ENCODE measurements at places on chromosomes 3 and 15.

DNA sequence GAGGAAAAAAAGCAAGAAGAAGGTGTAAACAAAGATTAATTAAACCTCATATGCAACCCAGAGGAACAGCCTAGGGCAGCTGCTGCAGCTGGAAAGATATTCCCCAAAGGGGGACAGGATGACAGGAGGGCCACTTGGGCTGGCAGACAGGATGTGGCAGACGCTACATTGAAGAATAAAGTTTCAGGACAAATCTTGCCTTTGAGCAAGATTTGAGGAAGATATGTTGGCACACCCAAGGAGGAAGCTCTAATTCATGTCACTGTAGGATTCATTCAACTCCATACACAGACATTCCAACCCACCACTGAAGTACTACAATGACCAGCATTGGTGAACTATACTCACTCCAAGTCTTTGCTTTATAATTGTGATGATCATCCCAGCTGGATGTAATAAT lies 504.0 kb downstream of the SHQ1 start:
- DNase-seq, result no peak

DNA sequence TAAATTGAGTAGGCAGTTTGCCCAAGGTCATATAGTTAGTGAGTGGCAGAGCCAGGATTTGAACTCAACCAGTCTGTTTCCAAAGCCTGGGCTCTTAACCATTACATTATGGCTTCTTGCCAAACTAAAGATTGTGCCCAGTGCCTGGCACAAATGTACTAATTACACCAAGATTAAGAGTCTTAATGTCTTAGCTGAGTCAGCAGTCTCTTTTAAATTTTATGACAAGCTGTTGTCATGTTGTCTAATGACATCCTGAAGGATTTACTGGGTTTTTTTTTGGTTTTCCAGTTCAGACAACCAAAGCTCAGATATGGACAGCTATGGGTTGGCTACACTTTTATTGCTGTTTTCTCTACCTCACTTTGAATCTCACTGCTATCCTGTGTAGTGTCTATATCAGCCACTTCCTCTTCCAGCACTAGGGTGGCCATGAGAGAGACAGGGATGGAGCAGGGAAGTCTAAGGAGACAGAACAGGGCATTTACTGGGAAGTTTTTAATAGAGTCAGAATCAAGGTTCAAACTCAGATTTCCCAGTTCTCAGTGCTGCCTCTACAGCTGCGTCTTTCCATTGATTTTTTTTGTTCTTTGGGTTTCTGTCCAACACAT lies 10.5 kb downstream of the FBXL2 start:
- peak; percentile 30 for DNase-seq

- peak; percentile 60 for DNase-seq
Observed at GRCh38 chr3:183427876-183428446, 458 bp downstream of the MCF2L2 start.

GRCh38 chr3:146128939-146129338 lies 32.0 kb downstream of the PLOD2 start:
- no peak for DNase-seq

DNA sequence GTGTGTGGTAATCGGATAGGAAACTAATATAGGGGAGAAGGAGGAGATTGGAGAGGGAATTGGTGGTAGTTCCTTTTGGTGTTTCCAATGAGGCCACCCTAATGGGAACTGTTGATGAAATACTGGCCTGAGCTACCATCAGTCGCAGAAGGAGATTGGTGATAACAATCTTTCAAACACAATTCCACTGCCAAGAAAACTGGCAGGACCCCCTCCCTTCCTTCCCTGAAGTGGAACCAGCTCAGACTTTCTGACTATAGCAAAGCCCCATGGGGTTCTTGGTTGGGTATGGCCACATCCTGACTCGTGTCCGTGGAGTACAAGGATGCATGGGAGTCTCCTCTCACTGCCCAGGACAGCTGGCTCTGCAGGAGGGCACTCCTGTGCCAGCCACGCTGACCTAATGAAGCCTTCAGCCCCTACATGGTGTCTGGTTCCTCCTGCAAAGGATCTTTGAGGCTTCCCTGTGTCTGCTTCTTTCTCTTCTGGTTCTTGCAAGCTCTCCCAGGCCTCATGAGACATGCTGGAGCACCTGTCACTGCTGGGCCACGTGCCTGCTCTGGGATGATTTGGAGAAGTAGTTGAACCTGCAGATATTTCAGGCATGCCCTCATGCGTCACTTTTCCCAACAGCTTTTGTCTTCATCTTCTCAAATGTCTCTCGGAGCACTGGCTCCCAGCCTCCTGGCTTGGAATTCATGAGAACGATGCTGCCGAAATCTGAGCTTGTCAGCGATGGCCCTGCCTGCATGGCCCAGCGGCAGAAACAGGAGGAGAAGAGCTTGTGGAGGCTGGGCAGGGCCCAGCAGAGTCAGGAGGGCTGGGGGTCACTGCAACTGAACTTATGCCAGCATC lies 90.0 kb upstream of the ADPGK start:
- DNase-seq, result no peak

GRCh38 chr15:67547064-67547463 lies 4.6 kb downstream of the MAP2K5 start:
- no peak for DNase-seq

GRCh38 chr3:127105587-127105986 lies 87.3 kb upstream of the PRR23E start:
- DNase-seq, result no peak

- DNase-seq, result peak; percentile 82
Observed at GRCh38 chr3:48507256-48508061, 3.5 kb upstream of the SHISA5 start.

DNA sequence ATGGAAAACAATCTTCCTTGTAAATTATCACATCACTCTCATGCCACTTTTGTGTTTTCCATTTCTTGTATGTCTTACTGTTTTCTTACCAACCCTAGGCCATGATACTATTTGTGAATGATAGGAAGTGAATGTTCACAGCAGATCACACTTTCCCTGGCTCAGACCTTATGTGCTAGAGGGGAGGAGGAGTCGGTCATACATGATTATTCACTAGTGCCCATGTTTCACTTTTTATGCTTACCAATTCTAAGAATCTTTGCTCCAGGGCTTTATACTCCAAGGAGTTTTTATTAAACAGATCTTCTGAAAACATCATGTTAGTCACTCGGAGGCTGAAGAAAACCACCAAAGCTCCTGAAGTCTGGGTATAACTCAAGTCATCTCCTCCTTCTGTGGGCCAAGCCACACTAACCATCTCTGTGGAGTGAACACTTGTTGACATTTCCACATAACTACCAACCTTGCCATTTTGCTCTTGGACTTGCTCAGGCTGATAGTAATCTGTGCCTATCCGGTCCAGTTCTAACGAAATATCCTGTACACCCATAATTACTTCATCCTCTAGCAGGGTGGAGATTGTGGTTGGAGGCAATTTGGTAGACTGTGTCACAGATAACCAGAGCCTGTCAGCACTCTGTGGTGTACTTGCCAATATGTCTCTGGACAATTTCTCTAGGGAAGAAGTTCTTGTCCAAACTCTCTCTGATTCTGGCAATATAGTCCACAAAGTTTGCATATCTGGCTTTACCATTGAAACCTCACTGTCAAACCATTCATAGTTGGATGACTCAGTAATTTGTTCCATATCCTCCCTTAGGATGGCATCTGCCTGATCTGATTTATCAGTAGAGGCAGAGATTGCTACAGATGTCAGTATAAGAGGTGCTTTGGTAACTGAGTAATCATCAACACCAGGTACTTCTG lies 76.8 kb downstream of the IMPG2 start:
- DNase-seq, result no peak

DNA sequence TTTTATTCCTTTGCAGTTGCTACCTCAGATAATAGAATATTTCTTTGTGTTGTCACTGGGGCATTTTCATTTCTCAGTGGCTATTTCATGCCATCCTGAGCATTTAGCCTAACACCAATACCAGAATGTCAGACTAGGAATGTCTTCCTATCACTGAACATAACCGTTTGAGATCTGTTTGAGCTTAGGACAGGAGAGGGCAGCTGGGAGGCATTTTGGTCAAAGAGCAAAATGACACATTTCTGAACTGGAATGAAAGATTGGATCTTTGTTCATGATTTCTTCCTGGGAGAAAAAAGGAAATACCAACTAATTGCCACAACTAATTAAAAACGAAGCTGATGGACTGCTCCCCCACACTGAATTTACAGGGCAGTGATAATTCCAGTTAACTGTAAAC lies 921.3 kb upstream of the NR2F2 start:
- DNase-seq, result no peak

DNA sequence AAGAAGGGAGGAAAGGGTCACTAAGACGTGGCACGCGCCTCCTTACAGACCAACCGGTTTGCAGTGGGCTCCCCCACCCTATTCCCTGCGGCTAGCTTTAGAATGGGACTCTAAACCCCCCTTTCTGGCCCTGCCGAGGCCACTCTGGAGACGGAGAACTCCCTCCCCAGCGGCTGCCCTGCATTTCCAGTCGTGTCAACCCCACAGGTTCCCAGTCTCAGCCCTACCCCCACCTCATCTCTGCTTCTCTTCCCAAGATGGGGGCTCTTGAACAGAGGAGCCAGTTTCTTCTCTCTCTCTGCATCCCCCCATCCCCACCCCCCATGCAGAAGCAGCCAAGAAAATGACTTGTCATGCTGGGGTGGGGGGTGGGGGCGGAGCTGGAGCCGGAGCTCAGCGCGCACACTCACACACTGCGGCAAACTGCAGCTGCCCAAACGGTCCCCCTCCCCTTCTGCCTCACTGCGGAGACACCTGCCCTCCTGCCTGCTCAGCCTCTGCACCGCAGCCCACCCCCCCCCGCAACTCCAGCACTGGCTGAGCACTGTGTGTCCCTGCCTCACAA lies 871 bp downstream of the MAP1A start:
- no peak for DNase-seq

DNA sequence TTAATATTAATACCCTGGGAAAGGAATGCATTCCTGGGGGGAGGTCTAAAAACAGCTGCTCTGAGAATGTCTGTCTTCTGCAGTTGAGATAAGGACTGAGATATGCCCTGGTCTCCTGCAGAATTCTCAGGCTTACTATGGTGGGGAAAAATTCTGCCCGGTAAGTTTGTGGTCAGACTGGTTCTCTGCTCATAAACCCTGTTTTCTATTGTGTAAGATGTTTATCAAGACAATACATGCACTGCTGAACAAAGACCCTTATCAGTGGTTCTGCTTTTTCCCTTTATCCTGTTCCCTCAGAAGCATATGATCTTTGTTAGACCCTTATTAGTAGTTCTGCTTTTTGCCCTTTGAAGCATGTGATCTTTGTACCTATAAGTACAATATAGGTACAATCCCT lies 494.6 kb downstream of the CNTN6 start:
- no peak for DNase-seq

DNA sequence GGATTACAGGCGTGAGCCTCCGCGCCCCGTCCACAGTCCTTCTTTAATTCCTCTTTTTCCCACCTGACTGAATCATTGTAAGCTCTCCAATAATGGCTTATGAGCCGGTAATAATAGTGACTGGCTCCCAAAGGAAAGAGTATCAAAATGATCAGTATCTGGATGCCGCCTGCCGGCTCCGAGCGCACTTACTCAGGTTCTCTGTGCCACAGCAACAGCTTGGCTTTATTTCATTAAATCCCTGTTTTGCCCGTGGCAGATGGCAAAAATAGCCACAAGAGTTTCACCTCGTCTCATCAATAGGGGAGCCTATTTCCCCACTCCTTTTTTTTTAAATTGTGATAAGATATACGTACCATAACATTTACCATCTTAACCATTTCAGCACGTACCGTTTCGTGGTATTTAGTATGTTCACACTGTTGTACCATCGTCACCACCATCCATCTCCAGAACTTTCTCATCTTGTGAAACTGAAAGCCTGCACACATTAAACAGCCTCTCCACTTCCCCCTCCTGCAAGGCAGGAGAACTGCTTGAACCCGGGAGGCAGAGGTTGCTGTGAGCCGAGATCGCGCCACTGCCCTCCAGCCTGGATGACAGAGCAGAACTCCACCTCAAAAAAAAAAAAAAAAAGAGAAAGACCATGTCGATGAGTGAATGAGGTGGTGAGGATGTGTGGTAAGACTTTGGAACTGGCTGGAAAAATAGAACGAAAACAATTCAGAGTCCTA lies 80.7 kb upstream of the DLG1 start:
- peak; percentile 36 for DNase-seq

DNA sequence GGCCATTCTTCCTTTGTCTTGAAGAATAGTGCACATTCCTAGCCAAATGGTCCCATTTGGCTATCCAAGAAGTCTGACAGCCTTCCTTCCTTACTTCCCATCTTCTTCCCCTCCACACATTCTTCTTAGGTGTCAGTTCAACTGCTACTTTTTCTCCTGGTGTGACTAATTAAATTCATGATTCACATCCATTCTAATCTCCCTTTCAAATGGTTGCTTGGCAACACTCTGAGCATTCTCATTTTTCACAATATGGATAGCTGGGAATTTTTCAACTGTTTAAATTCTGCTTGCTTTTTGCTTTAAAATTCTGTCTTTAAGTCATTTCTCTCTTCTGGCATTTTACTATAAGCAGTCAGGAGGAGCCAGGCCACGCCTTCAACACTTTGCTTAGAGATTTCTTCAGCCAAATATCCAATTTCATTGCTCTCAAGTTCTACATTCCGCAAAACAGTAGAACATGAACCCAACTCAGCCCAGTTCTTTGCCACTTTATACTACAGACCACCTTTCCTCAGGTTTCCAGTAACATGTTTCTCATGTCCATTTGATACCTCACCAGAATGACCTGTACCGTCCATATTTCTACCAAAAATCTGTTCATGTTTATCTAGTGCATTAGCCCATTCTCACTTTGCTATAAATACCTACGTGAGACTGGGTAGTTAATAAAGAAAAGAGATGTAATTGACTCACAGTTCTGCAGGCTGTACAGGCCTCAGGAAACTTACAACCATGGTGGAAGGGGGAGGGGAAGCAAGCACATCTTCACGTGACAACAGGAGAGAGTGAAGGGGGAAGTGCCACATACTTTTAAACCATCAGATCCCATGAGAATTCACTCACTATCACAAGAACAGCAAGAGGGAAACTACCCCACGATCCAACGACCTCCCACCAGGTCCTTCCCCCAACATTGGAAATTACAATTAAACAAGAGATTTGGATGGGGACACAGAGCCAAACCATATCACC lies 31.9 kb upstream of the MCF2L2 start:
- DNase-seq, result no peak

DNA sequence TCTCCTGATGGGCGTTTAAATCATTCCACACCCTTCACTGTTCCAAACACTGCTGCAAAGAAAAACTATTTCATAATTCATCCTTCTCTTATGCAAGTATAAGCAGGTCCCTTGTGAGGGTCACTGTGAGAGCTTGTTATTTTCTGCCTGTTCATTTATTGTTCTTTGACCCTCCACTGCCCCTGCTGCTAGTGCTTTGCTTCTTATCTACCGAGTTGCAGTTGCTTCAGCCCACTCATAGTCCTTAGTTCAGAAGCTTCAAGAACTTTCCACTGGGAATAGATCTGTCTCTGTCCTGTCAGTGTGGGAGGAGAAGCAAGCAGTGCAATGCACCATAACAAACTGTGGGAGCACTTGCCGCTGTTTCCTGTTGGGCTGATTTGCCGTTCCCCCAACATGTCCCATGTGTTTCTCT lies 39.8 kb downstream of the RIOX2 start:
- no peak for DNase-seq

GRCh38 chr15:52392008-52392687 lies 96.5 kb upstream of the MYO5C start:
- DNase-seq, result no peak

GRCh38 chr3:60160822-60161748 lies 1090.2 kb downstream of the FHIT start:
- no peak for DNase-seq
